ENCODE measurements at places on chromosomes 7 and 10. TPM values are rescaled to one million over a fixed set of nuclear protein-coding genes. Genes with fewer than 3 reads are reported as not detected.

The CDH23 gene
- polyA plus RNA-seq, result 1.7 TPM

The CYTH3 gene
- polyA plus RNA-seq, result 30.9 TPM

GRCh38 chr7:11751807-11752389, 80.1 kb downstream of the THSD7A start:
- no peaks in the 10 kb centered on the region for H3K36me3 ChIP-seq
- no peak for DNase-seq
- H3K4me1 ChIP-seq, result no peaks in the 10 kb centered on the region
- no peak overlapping the region for H3K27ac ChIP-seq
- no peaks in the 10 kb centered on the region for H3K27me3 ChIP-seq

DNA sequence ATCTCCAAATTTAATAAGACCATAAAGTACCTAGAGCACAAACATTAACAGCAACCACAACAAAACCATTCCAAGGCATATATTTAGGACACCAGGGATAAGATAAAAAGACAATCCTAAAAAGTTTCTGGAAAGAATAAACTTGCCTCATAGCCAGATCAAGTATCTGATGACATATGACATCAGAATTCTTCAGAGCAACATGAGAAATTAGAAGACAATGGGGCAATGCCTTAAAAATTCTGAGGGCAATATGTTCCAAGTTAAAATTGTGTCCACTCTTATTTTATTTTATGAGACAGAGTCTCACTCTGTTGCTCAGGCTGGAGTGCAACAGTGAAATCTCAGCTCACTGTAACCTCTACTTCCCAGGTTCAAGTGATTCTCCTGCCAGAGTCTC, 2.8 kb downstream of the EFCAB10 start:
- H3K36me3 ChIP-seq, result no peaks in the 10 kb centered on the region
- H3K27me3 ChIP-seq, result peaks cover 2% of the 10 kb centered on the region
- no peak overlapping the region for H3K27ac ChIP-seq

DNA sequence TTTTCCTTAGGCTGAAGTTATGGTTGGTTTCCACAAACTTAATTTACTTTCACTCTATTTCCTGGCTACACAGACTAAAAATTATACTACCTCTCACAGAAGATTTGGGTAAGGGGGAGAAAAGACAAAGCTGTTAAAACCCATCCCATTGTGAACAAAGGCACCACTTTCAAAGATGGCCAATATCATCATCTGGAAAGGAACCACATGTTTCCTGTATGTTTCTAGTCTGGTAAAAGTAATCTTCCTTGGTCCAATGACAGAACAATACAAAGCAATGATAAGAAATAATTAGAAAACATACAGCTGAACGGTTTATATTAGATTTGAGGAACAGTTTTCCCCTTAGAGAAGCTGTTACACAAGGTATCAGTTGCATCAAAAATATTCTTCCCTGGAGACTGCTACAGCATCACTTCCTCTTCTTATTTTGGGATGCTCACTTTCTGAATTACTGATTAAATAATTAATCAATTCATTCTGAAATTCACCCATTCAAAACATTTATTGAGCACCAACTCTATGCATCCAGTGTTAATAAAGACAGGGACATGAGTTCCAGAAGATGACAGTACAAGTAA, 8.5 kb upstream of the SFR1 start:
- H3K4me3 ChIP-seq, result no peak overlapping the region
- no peak overlapping the region for H3K27ac ChIP-seq
- no peak for DNase-seq
- H3K36me3 ChIP-seq, result no peaks in the 10 kb centered on the region
- no peaks in the 10 kb centered on the region for H3K27me3 ChIP-seq

The GRID2IP gene
- polyA plus RNA-seq, result 0.88 TPM

DNA sequence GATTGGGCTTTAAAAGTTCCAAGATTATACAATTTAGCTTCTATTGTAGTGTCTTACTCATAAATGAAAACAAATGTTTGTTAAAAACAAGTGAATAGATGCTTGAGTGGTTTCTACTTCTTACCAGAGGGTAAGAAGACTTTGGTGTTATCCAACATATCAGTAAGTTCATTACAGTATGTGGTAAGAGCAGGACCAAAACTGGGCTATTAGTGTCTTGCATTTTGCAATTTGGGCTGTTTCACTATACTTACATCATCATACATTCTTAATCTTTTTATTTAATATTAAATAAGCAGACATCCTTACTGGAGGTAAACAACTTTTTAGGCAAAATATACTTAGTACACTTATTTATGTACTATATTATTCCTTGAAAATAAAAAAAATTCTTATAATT, 248.4 kb upstream of the HGF start:
- no peaks in the 10 kb centered on the region for H3K4me1 ChIP-seq
- H3K4me3 ChIP-seq, result no peak overlapping the region
- H3K36me3 ChIP-seq, result no peaks in the 10 kb centered on the region

- H3K27me3 ChIP-seq, result no peaks in the 10 kb centered on the region
- H3K27ac ChIP-seq, result peak overlapping the region; percentile 92
- no peak for DNase-seq
- no peak overlapping the region for H3K4me3 ChIP-seq
- H3K36me3 ChIP-seq, result no peaks in the 10 kb centered on the region
- peaks cover 41% of the 10 kb centered on the region for H3K4me1 ChIP-seq
Measured at GRCh38 chr10:93123766-93124165, 50.1 kb downstream of the CYP26A1 start.

DNA sequence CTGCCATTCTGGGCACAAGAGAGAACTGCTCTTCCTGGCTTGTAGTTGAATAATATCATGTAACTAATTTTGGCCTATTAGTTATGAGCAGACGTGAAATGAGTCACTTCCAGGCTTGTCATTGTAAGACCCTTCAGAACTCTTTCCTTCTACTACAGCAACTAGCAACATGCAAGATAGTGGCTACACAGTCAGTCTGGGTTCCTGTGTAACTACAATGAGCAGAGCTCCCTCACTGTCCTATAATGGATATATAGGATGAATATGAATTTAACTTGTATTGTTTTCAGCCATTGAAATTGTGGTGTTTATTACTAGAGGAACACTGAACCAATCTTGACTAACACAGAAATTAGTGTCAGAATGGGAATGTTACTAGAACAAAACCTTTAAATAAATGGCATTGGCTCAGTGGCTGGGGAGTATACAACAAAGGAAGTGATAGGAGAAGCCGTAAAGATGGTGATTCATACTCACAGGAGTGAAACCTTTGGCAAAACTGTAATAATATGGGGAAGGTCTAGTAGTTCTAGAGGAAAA, 2.9 kb upstream of the MTPN start:
- H3K4me1 ChIP-seq, result no peaks in the 10 kb centered on the region
- H3K4me3 ChIP-seq, result no peak overlapping the region
- H3K36me3 ChIP-seq, result no peaks in the 10 kb centered on the region

The HTR5A gene
- polyA plus RNA-seq, result 0.03 TPM

The IL6 gene
- polyA plus RNA-seq, result 2.1 TPM

GRCh38 chr7:55964261-55965099, at the start of gene NIPSNAP2:
TSS of gene NIPSNAP2 (plus strand) at chr7:55964585. CDS start at chr7:55964610, 25 bp downstream.
- H3K27me3 ChIP-seq, result no peaks in the 10 kb centered on the region
- H3K27ac ChIP-seq, result peak within 1 kb of the TSS; percentile 90
- peak; percentile 81 for DNase-seq
- H3K36me3 ChIP-seq, result peaks cover 18% of the 10 kb centered on the region

The MPP7 gene
- 16.2 TPM for polyA plus RNA-seq

GRCh38 chr7:70764701-70765208, 367.2 kb upstream of the GALNT17 start:
- peaks cover 57% of the 10 kb centered on the region for H3K36me3 ChIP-seq
- H3K4me3 ChIP-seq, result no peak overlapping the region
- no peak for DNase-seq
- H3K27ac ChIP-seq, result no peak overlapping the region

- no peaks in the 10 kb centered on the region for H3K27me3 ChIP-seq
- peak; percentile 32 for DNase-seq
- no peaks in the 10 kb centered on the region for H3K4me1 ChIP-seq
- H3K4me3 ChIP-seq, result no peak overlapping the region
- H3K27ac ChIP-seq, result no peak overlapping the region
- H3K36me3 ChIP-seq, result no peaks in the 10 kb centered on the region
Measured at GRCh38 chr10:21399392-21400035, 126.0 kb downstream of the SKIDA1 start.

DNA sequence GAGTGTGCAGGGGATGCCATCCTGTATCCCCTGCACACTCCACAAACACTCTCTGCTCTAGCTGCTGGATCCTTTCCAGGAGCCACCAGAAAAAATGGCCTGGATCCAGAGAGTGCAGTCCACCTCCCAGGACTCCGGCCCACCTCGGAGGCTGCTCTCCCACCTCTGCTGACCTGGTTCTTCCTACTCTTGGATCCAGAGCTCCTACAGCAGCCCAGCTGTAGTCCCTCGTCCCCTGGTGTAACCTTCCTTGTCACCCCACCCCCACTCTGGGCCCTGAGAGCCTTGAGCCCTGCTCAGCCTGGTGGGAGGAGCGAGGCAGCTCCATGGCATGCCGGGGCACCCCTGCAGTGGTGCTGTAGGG, 54.4 kb downstream of the GOLGA7B start:
- H3K4me3 ChIP-seq, result no peak overlapping the region
- peaks cover 14% of the 10 kb centered on the region for H3K27me3 ChIP-seq
- H3K27ac ChIP-seq, result no peak overlapping the region
- no peaks in the 10 kb centered on the region for H3K36me3 ChIP-seq

DNA sequence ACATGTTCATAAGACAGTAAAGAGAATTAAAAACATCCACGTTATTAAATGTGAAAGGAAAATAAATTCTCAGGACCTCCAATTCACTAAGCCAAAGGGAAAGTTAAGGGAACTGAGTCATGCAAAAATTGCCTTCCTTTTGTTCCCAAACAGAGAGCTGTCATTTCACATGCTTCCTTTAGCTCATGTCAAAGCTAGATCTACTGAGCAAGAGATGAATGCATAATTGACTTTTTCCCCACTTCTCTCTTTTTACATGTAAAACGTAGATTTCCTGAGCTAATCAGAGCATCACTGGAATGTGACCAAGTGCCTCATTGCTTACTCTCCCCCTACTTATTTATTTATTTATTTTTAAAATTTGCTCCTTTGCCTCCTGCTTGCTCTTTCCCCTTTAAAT, 129.1 kb upstream of the AMPH start:
- no peaks in the 10 kb centered on the region for H3K27me3 ChIP-seq
- H3K36me3 ChIP-seq, result peaks cover 46% of the 10 kb centered on the region
- H3K27ac ChIP-seq, result no peak overlapping the region
- DNase-seq, result no peak

DNA sequence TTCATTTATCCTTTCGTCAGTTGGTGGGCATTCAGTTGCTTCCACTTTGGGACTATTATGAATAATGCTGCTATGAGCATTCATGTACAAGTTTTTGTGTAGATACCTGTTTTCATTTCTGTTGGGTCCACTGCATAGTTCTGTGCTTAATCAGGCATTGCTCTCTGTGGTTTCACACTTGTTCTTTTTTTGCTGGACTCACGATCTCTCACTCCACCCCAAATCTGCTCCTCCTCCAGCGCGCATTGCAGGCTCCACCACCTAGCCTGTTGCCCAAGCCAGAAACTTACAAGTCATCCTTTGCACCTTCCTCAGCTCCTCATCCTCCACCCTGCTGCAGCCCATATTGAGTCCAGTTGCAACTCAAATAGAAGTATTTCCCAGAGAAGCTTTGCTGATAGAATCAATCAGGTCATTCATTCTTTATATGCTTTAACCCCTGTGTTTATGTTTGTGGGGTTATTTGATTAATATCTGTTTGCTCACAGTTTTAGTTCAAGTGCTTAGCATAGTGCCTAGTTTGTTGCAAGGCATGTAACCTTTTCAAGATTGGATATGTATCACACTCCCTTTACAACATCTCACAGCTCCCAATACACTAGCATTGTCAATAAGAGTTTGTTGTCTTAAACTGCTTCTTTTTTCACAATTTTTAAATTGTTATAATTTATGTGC, 16.6 kb upstream of the AFAP1L2 start:
- H3K27ac ChIP-seq, result no peak overlapping the region
- H3K4me3 ChIP-seq, result no peak overlapping the region
- H3K4me1 ChIP-seq, result no peaks in the 10 kb centered on the region
- peaks cover 12% of the 10 kb centered on the region for H3K27me3 ChIP-seq

DNA sequence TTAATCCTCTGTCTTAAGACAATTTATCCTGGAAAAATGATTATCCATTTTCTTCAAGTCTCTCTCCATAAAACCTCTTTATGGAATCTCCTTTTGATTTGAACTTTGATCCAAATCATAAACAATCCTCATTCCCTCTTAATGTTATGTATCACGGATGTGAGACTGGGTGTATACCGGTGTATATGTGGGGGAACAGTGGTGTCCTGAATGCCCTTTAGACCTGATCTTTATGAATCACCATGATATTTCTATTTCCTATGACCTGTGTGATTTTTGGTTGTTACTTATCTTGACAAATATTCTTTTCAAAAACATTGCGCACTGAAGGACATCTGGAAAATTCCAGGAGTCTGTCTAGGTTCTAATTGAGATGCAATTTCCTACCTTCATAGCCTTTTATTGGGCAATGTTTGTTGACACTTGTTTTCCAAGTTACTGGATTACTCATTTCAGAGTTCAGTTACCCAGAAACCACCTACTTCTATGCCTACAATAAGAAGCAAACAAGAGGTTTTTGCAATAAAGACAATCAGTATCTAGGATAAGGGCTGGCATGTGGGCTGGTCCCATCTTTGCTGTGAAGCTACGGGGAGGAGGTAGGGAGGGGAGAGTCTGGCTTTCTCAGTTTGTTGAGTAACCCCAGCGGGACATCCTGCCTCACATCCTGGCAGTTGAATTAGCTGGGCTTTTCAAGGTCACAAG, 190.4 kb downstream of the CTTNBP2 start:
- peaks cover 44% of the 10 kb centered on the region for H3K4me1 ChIP-seq
- no peaks in the 10 kb centered on the region for H3K27me3 ChIP-seq
- no peaks in the 10 kb centered on the region for H3K36me3 ChIP-seq
- peak; percentile 75 for DNase-seq
- H3K27ac ChIP-seq, result peak overlapping the region; percentile 89
- H3K4me3 ChIP-seq, result no peak overlapping the region

- peak overlapping the region; percentile 97 for H3K4me3 ChIP-seq
- peaks cover 13% of the 10 kb centered on the region for H3K4me1 ChIP-seq
- peak; percentile 69 for DNase-seq
Measured at GRCh38 chr10:123154711-123155505, 706 bp downstream of the BUB3 start.

The ANKRD1 gene
- polyA plus RNA-seq, result 0.06 TPM

The ADRB1 gene
- polyA plus RNA-seq, result 0.64 TPM

DNA sequence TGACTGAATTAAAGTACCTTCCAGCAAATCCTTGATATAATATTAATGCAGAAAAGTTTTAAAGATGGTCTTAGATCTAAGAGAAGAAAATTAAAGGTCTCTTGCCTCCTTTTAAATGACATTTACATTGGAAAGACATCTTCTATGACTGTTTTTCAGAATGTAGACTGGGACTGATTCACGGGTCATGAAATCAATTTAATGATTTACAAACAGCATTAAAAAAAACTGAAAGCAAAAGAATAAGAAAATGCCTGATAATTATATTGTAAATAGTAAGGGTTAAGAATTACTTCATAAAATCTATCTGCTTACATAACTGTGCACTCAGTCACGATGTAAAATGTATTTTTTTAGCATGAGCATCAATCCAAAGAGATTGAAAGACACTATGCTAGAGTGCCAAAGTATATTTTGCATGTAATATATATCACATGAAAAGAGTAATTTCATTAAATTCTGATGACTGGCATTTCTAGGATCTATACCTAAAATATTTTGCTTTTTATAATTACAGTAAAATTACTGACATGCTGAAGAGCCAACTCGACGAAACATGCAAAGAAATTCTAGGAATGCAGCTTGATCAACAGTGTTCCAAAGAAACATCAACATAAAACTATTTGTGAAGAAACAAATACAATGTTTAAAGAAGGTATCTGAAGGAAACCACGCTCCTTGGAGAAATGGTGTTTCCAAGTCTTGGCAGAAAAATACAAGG, 35.1 kb downstream of the RTKN2 start:
- DNase-seq, result no peak
- H3K36me3 ChIP-seq, result no peaks in the 10 kb centered on the region
- H3K4me3 ChIP-seq, result no peak overlapping the region
- no peak overlapping the region for H3K27ac ChIP-seq
- H3K27me3 ChIP-seq, result no peaks in the 10 kb centered on the region

The C10orf88 gene
- polyA plus RNA-seq, result 11.4 TPM

Measured in large intestine (tissue), 12 donors.